ENCODE measurements at places on chromosomes 4 and X.

- no peak for DNase-seq
Observed at GRCh38 chrX:118348186-118348810, 2.4 kb downstream of the WDR44 start.

DNA sequence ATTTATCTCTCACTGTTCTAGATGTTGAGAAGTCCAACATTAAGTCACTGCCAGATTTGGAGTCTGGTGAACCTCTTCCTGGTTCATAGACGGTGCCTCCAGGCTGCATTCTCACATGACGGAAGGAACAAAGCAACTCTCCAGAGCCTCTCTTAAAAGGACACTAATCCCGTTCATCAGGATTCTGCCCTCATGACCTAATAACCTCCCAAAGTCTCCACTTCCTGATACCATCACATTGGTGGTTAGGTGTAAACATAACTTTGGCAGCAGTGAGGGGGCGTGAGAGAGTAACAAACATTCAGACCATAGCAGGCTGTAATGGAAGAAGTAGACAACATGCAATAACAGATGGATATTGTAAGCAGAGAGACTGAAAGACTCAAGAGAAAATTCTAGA lies 388.6 kb downstream of the PDHA2 start:
- no peak for DNase-seq

GRCh38 chr4:2617955-2618354 lies 81.5 kb downstream of the FAM193A start:
- DNase-seq: no peak

- DNase-seq: peak; percentile 28
Observed at GRCh38 chrX:15816886-15817285, 26.6 kb downstream of the ZRSR2 start.

GRCh38 chrX:108177351-108178142 lies 86.0 kb downstream of the ATG4A start:
- DNase-seq: no peak

DNA sequence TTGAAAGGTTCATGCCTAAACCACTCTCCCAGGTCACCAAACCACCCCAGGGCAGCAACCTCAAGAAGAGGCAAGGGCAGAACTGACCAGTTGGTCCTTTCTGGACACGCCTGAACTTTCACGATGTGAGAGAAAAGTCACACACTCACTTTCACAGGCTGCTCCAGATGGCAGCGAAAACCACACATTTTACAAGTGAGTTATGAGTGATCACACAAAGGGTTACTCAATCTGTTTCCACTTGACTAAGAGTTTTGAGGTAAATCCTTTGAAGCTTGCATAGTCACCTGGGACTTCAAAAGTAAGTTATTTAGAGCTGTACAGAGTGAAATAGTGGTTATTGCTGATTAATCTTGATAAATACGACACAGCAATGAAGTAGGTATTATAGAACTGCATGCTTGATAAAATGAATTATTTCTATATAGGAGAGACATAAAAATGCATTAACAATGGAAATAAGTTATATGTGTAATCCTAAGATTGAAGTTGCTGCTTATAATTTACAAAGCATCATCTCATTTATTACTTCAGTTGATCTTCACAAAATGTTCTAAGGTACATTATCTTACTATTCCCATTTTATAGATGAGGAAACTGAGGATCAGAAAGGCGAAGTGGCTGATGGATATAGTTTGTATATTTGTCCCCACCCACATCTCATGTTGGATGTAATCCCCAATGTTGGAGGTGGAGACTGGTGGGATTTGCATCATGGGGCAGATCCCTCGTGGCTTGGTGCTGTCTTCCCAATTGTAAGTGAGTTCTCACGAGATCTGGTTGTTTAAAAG lies 103.0 kb upstream of the KLF3 start:
- peak; percentile 74 for DNase-seq

GRCh38 chr4:184958127-184958922 lies 60.0 kb upstream of the HELT start:
- no peak for DNase-seq

DNA sequence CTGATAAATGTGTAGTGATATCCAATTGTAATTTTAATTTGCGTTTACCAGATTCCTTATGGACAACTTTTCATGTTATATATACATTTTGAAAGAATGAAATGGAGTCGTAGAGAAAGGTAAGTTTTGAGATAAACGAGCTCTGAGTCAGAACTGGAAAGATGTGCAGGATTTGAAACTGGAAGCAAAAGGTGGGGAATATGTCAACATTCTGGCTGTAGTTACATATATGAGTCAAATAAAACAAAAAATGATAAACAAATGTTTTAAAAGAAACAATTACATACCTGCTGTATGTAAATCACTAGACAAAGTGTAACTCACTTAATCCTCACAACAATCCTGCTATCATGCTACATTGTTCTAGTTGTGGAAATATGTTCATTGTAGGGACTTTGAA lies 84.0 kb downstream of the LPAR4 start:
- DNase-seq: peak; percentile 15

DNA sequence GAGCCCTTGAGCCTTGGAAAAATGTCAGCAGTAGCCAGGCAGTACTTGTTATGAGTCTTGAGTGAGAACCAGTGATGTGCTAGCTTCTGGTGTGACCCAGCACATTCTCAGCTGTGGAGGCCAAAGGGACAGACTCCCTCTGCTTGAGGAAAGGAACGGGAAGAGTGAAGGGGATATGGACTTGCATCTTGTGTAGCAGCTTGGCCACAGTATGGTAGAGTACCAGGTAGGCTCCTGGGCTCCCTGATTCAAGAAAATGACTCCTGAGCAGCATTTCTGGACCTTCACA lies 1601.9 kb upstream of the ADGRL3 start:
- no peak for DNase-seq

GRCh38 chr4:98493296-98493695 lies 165.1 kb downstream of the TSPAN5 start:
- DNase-seq: peak; percentile 16

GRCh38 chr4:139188648-139189416 lies 11.8 kb upstream of the ELF2 start:
- DNase-seq: no peak

DNA sequence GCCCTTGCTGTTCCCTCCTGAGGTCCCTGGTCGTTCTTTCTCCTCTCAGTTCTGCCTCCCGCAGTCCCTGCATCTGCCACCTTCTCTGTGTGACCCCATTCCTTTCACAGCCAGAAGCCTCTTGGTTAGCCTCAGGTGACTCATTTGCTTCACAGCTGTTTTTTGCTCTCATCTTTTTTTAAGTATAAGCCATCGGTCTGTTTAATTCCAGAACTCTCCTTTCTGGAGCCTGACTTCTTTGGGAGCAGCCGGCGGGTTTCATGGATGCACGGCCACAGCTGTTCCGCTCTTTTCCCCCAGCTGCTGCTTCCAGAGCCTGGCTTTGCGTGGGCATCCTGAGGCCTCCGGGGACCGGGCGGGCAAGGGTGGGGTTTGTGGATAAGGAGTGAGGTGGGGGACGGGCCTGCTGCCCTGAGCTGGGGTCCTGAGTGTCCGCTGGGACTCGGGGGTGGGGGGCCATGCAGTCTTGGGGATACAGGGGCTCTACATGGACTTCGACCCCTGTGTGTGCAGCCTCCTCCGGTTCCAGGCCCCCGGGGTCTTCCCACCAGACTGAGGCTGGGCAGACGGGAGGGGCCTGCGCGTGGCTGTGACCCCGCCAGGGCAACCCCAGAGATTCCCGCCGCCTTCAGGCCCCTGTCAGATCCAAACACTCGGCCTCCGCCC lies 46.7 kb downstream of the PCGF3 start:
- DNase-seq: no peak

DNA sequence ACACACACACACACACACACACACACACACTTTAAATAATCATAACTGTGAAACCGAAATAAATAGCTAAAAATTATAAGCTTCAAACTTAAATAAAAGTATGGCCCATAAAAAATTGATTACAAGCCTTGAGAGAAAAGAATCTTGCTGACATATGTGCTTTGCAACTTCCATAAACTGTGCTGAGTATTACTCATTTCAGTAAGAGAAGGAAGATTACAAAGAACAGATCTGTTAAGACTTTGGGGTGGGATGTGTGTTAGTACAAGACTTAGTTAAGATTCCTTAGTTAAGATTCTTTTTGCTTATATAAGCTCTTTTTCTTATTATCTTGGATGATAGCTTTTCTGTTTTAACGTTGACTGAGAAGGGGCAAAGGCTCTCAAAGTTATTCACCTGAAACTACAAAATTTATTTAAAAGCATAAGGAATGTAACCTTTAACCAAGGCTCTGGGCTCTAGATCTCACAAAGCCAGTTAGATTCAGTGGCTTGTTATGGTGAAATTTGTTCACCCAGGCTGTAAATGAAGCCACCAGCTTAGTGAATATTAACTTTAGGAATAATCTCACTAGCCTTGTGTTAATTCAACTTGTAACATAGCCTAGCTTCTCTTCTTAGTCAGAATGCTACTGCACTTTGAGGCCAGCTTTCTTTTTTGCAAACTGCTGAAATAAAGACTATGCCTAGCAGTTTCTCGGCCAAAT lies 58.2 kb downstream of the ARSJ start:
- DNase-seq: no peak

GRCh38 chrX:153061732-153062131 lies 5.5 kb downstream of the PNMA3 start:
- no peak for DNase-seq

GRCh38 chr4:67542076-67542475 lies 3.2 kb downstream of the CENPC start:
- no peak for DNase-seq

- DNase-seq: peak; percentile 80
Observed at GRCh38 chr4:89024051-89024675, 32.8 kb downstream of the FAM13A start.

DNA sequence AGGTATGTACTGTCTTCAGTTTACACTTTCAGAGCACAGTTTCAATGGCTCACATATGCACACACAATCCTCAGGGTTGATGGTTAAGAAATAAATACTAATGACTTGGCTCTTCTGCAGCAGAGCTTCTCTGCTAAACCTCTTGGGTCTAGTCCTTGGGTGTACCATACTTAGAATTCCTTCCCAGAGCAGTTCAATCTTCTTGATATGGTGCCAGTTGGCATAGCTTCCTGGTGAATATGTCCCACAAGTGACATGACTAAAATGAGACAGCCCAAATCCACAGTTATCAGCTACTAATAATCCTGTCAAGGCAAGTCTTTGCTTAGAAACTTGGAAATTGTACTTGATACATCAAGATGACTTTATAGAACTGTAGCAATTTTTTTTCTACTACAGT lies 654.4 kb downstream of the IQCM start:
- DNase-seq: no peak

DNA sequence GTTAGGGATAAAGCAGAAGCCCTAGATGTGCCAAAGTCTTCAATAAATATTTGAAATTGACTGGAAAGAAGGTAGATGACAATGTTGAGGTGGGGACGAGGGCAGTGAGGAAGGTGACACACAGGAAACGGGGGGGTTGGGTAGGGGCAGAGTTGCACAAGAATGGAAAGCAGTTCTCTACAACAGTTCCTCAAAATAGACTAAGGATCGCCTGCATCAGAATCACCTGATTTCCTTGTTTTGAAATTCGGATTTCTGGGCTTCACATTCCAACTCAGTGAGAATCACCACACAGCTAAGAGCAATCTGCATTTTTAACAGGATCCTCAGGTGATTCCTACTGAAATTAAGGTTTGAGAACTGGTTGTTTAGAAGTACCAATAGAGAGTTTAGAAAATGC lies 70.6 kb downstream of the ARFIP1 start:
- DNase-seq: peak; percentile 60

- DNase-seq: no peak
Observed at GRCh38 chrX:22349116-22349515, 76.4 kb downstream of the CBLL2 start.

- DNase-seq: peak; percentile 3
Observed at GRCh38 chrX:55488006-55488592, 1.5 kb downstream of the USP51 start.

DNA sequence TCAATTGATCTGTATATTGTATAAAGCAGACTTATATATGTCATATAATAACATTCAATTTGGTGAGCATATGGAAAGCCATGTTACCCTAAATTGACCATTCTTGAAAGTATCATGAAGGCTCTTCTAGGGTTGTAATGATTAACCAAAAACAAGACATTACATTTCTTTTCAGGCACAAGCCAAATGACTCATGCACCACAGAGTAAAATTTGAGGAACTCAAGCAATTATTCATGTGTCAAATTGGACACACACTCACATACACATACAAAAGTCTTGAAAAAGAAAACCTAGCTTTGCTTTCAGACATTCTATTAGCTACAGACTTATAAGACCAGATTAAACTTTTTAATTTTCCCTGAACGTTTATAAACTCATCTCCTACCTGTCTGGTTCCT lies 146.5 kb upstream of the PCDH18 start:
- DNase-seq: no peak

GRCh38 chr4:37219242-37219641 lies 25.3 kb upstream of the NWD2 start:
- DNase-seq: no peak

GRCh38 chrX:47585273-47585672 lies 3.0 kb downstream of the TIMP1 start:
- no peak for DNase-seq

- DNase-seq: no peak
Observed at GRCh38 chr4:122718281-122718680, 14.2 kb upstream of the BBS12 start.

- no peak for DNase-seq
Observed at GRCh38 chrX:57930051-57930450, 19.8 kb upstream of the ZXDA start.

- no peak for DNase-seq
Observed at GRCh38 chrX:154020536-154021115, 924 bp upstream of the IRAK1 start.

GRCh38 chr4:137703195-137703594 lies 170.9 kb upstream of the PCDH18 start:
- DNase-seq: no peak

All from GM12865 (cell line).